Peyer's patch (tissue), 4 donors: ENCODE measurements at places on chromosomes 7 and 10. TPM values are rescaled to one million over a fixed set of nuclear protein-coding genes. Genes with fewer than 3 reads are reported as not detected.

The GSAP gene
- 6.8 TPM for total RNA-seq

The AEBP1 gene
- 37.1 TPM for total RNA-seq

DNA sequence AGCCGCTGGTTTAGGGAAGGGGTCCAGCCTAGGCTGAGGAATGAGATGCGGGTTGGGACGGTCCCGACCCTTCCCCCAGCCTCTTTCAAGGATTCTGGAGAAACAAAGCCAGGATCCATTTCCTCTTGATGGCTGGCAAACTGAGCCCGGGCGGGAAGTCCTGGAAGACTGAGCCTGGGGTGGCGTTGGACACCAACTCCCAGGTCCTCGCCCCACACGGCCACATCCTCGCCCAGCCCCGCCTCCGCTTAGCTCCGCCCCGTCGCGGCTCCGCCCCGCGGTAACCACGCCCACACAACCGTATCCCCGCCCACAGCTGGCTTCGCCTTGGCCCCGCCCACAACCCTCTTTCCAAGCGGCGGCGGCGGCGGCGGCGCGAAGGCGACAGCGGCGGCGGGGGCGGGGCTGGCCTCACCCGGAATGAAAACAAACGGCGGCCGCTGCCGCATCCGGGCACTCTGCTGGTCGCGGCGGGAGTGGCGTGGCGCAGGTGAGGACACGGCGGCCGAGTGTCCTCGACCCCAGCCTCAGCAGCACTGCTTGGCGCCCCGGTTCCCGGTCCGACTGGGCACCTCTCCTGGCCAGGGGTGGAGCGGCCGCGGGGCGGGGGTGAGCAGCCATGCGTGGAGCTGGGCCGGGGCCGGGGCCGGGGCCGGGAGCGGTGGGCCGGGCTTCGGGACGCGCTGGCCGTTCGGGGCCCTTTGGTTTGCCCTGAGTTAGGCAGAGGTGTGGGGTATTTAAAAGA is at the start of gene NUB1:
NUB1 (plus strand) TSS at position 456 of the 745 bp plus-strand sequence. CDS start 3,538 bp downstream, outside the sequence.
- peak within 1 kb of the TSS; percentile 96 for H3K27ac ChIP-seq
- H3K4me3 ChIP-seq, result peak within 1 kb of the TSS; percentile 88
- peaks cover 25% of the 10 kb centered on the region for H3K4me1 ChIP-seq

DNA sequence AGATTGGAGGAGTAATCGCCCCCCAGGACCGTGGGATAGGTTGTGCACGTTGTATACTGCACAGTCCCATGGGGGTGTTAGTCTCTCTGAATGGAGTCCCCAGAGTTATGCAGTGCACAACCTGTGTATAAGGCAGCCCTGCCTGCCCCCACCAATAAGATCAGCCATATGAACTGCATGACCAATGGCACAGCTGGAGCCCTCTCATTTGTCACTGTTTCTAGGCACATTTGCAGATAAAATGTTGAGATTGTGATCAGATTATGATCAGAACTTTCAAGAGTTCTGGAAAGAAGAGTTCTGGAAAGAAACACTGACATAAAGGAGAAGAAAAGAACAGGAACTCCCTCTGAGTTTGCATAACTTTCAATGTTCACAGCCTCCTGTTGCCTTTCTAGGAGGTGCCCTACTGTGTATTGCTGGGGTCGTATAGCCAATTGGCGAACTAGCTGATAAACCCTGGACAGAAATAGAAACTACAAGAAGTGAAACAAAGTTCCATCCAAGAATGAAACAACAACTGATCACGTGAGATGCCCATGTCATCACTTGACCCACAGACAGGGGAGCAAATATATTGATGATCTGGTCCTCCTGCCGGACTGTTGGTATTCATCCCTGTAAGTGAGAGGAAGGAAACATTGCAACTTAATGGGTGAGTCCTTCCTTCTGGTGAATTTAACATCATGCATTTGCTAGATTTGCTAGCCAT is 49.6 kb upstream of the TOMM7 start:
- no peak overlapping the region for H3K27ac ChIP-seq
- H3K27me3 ChIP-seq, result no peaks in the 10 kb centered on the region
- H3K4me3 ChIP-seq, result no peak overlapping the region
- H3K36me3 ChIP-seq, result no peaks in the 10 kb centered on the region

- DNase-seq, result no peak
- H3K4me1 ChIP-seq, result no peaks in the 10 kb centered on the region
- no peak overlapping the region for H3K4me3 ChIP-seq
Measured at GRCh38 chr7:98733036-98733435, 116.0 kb downstream of the NPTX2 start.
